ENCODE measurements at places on chromosomes 1 and 21.
A peak's percentile ranks its signal among the peaks of the same experiment; 100 is the strongest.

GRCh38 chr1:7524341-7525337 lies 246.5 kb upstream of the VAMP3 start:
- DNase-seq = no peak

DNA sequence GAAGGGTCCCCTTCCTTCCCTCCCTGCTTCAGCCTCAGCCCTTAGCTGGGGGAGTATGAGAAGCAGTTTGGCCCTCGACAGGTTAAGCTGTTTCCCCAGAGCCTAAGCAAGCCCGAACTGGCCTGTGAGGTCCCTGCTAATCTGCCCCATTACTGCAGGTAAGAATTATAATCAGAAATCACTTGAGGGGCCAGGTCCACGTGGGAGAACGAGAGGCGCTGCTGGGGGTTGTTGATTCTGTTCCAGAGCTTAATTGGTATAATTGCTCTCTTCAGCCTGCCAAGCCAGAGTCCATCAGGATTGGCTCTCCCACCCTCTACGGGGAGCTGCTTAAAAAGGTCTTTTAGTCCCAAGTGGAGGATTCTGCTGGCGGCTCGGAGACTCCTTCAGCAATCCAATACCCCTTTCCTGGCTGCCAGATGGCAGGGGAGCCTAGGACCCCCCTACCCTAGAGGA lies 70.8 kb downstream of the UBE2T start:
- DNase-seq = no peak

DNA sequence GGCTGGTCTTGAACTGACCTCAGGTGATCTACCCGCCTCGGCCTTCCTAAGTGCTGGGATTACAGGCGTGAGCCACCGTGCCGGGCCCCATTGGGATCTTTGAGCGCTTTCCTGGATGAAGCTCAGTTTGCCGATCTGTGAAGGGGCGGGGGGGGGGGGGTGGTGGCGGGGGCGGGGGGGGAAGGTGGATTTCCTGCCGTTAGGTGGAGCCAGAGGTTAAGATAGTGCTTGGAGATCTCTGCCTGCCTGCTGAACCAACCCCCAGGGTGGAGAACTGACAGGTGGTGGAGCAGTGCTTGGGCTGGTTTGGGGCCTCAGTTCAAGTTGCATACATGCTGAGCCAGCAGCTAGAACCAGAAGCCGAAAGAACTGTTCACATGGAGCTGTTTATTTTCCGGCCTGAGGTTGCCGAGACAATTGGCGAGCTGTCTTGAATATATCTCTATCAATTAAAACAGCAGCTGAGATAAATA lies 1.7 kb downstream of the TMCC2 start:
- peak; percentile 94 for DNase-seq

DNA sequence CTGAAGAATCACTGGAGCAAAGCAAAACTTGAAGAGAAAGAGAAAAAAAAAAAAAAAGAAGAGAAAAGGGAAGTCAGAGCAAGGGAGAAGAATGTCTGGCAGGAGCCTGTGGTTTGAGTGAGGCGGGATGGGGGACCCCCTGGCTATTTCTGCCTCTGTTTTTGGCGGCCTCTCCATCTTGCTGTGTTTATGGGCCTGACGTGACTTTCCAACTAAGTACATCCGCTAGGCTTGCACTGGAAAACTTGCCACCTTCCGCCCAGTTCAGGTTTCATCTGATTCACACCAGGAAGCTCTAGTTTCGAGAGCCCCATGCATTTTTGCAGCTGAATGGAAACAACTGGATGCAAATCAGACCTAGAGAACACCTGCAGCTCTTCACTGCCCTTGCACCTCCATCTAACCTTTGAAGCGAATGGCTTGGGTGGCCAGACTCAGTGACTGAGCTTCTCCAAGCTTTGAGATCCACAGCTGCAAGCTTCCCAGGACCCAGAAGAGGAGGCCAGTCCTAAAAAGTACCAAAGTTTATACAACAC lies 28.0 kb downstream of the TBX15 start:
- no peak for DNase-seq

GRCh38 chr1:155831279-155831976 lies 25.6 kb downstream of the GON4L start:
- no peak for DNase-seq

DNA sequence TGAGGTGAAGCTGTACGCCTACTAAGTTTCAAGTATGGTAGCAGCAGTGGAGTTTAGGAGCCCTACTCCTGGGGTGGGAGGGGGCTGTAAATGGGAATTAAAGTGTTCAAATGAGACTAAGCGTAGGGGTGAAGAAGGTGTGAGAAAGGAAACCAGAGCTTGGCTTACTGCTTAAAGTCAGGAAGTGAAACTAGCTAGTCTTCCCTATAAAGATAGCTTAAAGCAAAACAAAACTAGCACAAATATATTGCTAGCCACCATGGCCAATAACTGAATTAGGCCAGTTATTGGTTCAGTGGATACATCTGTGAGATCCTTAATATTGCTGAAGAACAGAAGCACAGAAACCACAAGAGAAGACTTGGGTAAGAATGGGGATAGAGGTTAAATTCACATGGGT lies 492.2 kb upstream of the PKN2 start:
- no peak for DNase-seq

- no peak for DNase-seq
These were observed 21.0 kb downstream of the VASH2 start for GRCh38 chr1:212971312-212971711.

DNA sequence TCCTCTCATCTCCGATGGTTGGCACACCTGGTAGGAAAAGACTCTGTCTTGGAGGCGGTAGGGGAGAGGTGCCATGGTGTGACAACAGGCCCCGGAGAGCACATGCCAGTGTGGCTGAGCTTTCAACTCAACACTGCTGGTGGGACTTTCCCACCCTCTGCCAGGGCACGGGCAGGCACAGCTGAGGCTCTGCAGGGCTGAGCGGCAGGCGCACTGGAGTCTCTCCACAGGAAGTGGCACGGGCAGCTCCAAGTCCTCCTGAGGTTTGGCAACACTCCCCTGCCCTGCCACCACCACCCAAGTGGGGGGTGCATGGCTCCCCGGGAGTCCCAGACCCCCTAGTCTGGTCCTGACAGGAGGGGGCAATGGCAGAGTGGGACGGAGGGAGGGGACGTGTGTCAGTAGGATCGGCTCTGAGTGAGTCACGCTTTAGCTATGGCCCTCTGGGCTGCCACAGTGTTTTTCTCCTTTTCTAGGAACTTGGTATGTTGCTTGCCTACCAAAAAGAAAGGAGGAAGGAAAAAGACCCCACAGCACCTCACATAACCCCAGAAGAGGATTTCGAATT lies 27.3 kb upstream of the EVA1B start:
- DNase-seq = peak; percentile 38

- no peak for DNase-seq
These were observed 10.8 kb upstream of the HMGCL start for GRCh38 chr1:23836037-23836436.

DNA sequence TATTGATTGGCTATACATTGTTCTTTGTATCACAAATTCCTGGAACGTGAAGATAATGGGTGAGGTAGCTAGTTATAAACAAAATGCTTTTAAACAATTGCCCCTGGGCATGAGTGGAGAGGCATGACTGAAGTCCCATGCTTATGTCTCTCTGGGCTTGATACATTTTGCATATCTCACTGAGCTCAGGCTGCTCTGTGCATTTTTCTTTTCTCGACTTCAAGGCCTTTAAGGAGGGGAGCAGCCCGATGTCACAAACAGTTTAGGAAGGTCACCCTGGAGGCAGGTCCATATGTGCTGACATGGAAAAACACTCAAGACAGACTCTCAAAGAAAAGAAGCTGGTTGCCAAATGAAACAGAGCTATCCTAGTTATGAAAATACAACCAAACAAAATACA lies 80.1 kb upstream of the PUM1 start:
- no peak for DNase-seq

DNA sequence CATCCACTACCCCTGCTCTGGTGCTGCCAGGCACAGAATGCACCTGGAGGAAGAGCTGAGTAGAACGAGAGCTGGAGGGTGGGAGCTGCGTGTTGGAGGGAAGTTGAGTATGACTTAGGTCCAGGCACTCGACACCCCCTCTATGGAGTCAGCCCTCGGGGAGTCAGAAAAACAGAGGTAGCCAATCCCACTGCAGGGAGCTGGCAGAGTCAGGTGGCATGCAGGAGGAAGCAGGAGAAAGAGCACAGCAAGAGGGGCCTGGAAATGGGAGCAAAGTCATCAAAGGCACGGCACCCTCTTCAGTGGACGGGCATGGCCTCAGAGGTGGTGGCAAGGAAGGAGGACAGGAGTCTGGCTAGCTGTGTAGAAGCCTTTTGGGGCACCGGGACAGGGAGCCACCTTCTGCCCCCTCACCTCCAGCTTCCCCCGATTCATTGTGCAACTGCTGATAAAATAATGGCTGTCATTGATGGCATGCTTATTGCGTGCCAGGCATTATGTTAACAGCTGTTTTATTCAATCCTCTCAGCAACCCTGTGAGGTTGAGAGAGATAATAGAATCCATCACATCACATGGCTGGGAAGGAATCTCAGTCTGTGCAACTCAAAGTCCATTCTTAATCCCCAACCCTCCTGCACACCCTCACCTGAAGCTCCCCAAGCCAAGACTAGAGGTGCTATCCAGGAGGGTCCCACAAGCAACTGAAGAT lies 42.0 kb downstream of the C1orf198 start:
- DNase-seq = no peak

- DNase-seq = no peak
These were observed 19.4 kb downstream of the PRPF38A start for GRCh38 chr1:52423771-52424170.

GRCh38 chr1:223654083-223654482 lies 11.4 kb downstream of the CAPN8 start:
- DNase-seq = no peak

DNA sequence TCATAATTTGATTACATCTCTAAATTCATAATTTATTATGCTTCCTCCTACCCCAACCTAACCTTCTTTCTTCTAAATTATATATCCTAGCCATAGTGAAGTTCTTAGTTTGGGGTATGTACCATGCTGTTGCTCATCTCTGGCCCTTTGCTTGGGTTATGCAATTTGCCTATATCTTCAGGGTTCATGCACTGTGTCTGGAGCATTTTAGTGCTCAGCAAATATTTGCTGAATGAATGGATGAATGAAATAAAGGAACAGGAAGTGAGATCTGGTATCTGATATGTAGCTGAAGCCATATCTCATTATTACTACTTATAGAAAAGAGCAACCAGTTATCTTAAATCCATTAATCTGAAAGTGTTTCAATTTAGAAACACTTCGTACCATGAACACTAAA lies 137.6 kb downstream of the GPATCH2 start:
- DNase-seq = no peak

DNA sequence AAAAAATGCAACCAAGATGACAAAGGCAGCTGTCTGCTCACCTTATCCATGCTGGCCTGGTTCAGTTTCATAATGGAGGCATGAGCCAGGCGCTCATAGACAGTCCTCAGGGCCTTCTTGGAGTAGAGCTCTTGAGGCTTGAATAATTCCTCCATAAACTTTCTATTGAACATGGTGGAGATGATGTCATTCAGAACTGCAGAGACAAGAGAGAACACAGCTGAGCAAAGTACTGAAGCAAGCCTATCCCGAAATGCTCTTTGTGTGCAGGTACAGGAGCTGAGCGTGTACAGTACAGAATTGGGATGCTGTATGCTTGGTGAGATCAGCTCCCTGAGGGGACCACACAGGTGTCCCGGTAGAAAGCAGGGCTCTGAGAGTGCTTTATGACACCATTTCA lies 11.5 kb downstream of the OSCP1 start:
- no peak for DNase-seq

DNA sequence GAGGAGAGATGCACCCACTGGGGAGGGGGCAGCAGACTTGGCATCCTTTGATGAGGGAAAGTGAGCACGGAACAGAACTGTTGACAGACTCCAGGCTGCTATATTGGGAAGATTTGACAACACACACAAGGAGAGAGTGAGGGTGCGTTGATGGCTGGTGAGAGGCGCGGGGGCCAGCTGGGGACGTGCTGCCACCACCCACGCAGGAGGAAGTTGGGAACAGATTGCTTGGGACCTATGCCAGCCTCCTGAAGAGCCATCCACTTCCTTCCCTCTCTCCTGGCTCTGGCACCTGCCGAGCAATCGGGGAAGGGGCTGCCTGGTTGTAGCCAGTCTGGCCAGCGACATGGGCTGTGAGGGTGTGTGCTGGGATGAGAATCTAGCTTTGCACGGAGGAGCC lies 223.7 kb upstream of the CSF3R start:
- DNase-seq = no peak

GRCh38 chr21:46570119-46570518 lies 34.8 kb downstream of the S100B start:
- no peak for DNase-seq

DNA sequence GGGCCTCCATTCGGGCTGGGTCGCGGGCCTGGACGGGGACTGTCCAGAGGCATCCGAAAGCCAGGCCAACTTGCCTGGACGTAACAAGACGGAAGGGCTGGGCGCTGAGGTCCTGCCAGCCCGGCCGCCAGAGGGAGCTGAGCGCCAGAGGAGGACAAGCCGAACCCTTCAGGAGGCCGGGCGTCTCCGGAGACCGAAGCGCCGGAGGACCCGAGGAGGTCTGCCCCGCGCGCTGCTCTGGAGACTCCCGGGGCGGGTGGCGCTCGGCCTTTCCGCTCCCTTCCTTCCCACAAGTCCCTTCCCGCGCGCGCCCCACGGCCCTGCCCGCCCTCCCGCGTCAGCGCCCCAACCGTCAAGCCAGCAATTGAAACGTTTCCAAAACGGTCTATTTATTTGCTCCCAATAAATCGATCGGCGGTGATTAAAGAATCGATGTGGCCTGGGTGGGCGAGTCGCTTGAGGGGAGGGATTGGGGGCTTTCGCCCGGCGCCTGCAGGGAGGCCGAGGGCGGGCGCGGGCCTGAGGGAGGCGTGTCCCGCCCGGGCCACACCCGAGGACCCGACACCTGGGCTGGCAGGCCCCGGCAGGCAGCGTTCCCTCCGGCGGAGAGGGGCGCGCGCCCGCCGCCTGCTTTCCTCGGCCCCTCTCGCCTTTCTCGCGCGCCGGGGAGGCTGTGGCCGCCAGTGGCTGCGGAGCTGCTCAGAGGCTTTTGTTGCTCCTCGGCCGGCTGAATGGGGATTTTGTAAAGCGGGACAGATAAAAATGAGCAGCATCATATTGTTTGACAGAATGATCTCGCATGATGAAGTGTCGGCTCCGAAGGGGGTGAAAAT lies 5.2 kb upstream of the FOXD3 start:
- DNase-seq = peak; percentile 57

GRCh38 chr1:42886800-42887199 lies 40.4 kb downstream of the ZNF691 start:
- DNase-seq = no peak

DNA sequence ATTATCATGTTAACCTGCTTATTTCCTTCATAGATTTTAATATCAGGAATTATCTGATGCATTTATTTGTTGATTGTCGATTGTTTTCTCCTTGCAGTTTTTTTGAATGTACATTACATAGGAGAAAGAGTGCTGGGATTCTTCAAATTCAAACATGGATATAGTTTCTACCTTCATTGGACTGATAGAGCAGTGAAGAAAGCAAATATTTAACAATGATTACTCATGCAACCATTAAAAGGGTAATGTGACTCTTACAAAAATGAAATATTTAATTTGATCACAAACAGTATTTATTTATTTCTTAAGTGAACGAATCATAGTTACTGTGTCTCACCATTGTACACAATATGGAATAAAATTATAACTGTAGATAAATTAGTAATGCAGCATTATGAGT lies 350.9 kb downstream of the BRINP3 start:
- DNase-seq = no peak
